ENCODE measurements at places on chromosomes 1 and 21.
A peak's percentile ranks its signal among the peaks of the same experiment; 100 is the strongest.

DNA sequence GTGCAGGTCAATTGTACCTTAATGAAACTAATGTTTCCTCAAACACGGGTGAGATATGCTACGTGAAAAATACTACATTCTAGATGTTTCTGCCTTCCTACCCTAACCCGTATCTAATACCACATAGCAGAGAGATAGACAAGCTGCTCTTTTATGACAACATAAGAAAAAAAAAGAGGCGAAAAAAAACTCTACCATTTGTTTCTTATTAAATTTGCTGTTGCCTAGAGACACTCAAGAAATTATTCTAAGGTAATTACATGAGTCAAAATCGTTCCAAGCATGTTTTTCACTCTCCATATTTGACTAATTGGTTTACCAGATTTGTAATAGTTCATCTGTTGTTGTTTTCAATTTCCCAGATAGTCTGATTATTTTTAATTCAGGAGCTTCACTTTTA lies 27.4 kb downstream of the PALMD start:
- DNase-seq: no peak

DNA sequence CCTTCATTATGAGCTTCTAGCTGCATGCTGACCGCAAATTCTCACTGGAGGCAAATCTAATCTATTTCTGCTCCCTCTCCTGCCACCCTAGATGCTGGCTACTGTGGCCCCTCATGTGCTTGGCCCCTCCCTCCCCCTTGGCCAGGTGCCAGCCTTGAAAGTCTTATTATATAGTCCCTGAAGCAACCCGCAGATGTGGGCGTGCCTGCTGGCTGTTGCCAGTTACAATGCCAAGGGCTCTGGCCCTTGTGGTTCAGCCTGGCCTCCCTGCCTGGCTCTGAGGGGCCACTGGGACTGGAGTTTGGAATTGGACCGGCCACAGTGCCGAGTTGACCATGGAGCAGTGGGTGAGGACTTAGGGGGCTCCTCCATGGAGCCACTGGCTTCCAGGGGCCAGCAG lies 78.9 kb upstream of the ACTRT2 start:
- no peak for DNase-seq

DNA sequence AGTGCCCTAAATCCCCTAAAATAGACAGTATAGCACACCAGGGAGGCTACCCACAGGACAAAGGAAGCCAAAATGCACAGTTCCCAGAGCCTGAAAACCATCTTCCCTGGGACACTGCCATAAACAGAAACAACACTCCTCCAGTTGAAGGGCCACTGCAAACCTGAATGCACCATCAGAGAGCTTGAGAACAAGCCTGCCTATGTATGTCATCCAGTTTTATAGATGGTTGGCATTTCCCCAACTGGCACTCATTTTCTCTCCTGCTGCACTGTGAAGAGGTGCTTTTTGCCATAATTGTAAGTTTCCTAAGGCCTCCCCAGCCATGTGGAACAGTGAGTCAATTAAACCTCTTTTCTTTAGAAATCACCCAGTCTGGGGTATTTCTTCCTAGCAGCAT lies 169.0 kb downstream of the AGBL4 start:
- DNase-seq: no peak

DNA sequence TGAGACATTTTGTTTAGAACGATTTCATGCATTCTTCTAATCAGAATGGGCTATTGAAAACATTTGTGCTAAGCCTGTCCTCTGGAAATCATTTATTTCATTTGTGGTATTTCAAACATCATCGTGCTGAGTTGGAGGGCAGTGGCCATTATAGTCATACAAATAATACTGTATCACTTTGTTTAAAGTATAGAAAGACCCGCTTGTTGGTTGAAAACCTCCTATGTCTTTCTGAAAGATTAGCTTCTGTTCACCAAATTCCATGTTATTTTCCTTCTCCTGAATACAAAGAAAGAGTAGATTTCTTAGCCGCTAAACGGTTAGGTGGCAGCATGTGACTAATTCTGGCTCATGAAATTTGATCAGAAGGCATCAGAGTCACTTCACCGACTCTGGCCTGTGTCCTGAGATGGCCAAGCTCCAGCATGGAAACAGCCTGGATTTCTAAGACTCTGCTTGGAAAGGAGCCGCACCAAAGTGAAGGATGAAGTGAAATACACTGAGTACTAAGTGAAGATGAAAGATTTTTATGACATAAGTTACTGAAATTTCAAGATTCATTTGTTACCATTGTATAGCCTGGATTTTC lies 355.1 kb downstream of the USP25 start:
- DNase-seq: no peak

- DNase-seq: no peak
Measured at GRCh38 chr1:8335246-8335645, 17.3 kb downstream of the SLC45A1 start.

DNA sequence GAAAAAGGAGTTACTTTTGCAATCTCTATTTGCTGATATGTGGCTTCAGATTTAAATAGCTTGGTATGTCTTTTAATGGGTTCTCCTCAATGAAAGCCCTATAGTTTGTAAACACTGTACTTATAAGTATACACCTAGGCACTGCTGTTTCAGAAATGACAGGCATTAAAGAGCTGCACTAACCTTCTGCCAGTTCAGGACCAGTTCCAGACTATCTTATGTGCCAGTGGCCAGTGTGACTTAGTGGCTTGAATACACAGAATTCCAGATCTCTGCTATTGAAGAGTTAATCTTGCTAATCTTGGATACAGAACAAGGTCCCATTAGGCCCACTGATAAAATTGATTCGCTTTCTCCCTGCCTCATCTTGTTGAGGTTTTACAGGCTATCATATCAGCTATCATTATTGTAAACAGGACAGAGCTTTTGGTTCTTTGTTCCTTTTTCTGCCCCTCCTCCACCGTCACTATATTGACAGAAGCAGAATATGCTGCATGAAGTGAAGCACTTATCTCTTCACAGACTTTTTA lies 337.5 kb downstream of the LRRIQ3 start:
- no peak for DNase-seq

GRCh38 chr1:240737298-240737697 lies 125.3 kb upstream of the GREM2 start:
- DNase-seq: no peak

DNA sequence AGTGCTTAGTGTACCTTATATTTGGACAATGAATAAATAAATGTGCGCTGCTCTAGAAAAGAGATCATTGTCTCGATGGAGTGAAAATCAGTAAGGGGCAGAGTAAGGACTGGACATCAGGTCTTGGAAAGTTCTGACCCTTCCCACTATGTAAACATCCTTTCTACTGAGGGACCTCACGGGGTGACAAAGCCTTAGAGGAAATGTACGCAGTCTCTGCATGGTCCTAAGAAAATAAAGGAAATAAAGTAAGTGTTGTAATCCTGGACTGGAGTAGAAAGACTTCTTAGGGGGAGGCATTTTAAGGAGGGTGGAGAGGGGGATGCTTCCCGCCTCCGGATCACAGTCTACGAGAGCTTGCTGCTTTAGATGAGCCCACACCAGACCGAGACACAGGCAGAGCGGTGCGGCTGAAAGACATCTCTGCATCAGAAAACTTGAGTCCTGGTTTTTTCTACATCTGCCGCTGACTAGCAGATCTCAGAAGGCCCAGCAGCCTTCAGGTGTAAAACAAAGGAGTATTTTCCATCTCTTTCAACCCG lies 22.3 kb upstream of the GPR137B start:
- no peak for DNase-seq

DNA sequence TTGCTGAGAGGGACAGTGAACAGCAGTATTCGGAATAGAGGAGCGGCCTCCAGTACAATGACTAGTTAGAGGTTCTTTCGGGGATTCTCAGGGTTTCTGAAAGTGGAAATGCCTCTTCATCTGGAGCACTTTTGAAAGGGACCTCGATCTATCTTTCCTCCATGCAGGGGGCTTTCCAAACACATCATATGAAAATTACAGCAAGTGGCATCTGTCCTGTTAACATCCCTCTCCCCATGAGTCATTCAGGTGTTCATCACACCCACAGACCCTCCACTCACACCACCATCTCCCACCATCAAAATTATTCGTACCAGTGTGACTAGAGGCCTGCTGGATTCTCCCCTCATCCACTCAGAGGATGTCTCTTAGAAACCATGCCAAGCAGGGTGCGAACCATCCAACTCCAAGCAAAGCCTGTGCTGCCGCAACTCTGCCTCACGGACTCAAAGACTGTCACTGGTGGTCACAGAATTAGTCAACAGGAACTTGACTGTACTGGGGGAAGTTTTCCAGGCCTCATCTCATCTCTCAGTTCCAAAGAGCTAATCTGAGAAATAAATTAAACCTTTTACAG lies 211.1 kb downstream of the MRPL39 start:
- DNase-seq: peak; percentile 44

DNA sequence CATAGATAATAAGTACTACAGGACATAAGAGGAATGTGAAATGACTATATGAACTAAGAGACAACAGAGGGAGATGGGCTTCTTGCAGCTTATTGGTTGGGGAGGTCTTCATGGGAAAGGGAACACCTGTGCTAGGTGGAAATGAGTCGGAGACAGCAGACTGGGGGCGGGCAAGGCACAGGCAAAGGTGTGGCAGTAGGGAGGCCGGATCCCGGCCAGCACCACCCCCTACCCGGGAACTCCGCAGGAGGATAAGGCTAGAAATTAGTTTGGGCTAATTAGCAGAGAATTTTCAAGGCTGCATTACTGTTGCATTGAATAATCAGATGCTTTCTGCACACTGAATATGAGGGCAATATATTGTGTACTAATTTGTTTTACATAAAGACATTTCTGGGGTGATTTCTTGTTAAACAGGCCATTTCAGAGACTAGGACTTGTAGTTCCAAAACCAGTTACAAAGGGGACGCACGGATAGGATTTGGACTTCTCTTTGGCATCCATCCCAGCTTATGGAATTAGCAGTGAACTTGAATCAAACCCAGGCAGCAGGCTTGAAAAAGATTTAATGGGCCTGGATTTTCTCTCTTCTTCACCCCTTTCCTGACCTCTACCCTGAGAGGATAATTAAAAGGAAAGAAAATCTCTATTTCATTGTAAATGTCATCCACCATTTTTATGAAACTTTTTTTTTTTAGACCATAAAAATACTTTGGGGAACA lies 2.2 kb upstream of the HUNK start:
- DNase-seq: no peak

GRCh38 chr1:174352117-174352516 lies 95.6 kb upstream of the GPR52 start:
- DNase-seq: no peak

- DNase-seq: no peak
Measured at GRCh38 chr1:225886159-225887029, 2.6 kb downstream of the LEFTY1 start.

- DNase-seq: no peak
Measured at GRCh38 chr1:115650961-115651360, 9.2 kb downstream of the VANGL1 start.

- DNase-seq: no peak
Measured at GRCh38 chr1:246680190-246680589, 44.0 kb upstream of the SCCPDH start.

DNA sequence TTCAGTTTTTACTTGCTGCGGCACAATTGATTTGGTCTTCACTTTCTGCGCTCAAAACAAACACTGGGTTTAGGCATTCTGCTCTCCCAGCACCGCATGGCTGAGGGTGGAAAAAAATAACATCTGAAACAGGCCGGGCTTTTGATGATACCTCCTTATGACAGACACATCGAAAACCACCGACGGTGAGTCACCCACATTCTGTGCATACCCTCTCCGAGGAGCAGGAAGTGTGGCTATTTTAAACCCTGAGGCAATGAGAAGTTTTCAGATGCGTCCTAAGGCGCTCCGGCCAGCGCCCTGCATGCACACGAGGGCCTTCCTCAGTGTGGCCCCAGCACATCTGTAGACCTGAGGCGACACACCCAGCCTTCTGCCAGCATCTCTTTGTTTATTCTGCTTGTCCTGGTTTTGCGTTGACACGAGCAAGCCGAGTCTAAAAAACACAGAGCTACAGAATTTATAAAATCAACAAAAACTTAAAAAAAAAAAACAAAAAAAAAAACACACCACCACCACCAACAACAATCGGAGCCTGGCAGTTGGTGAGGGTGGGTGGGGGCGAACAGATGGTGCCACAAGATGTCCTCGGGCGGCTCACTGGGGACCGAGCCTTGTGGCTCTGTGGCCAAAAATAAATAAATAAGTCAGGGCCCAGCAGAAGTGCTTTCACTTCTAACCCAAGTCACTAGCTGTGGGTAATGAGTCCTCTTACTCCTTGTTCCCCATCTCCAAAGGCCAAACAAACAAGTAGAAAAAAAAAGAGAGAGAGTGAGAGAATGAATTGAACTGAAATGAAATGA lies 162.6 kb upstream of the IRF2BP2 start:
- peak; percentile 93 for DNase-seq

- DNase-seq: no peak
Measured at GRCh38 chr1:243638186-243638585, 211.9 kb downstream of the AKT3 start.

DNA sequence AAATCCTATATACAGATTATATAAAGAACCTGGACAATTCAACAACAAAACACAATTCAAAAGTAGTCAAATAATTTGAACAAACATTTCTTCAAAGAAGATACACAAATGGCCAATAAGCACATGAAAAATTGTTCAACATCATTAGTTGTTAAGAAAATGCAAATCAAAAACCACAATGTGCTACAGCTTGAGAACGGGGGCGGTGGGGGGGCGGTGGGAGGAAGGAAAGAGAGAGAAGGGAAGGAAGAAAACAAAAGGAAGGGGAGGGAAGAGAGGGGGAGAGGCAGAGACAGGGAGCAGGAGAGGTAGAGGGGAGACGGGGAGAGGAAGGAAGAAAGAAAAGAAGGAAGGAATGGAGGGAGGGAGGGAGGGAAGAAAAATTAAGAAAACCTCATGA lies 44.1 kb downstream of the ASH1L start:
- DNase-seq: no peak

GRCh38 chr1:212678456-212679410 lies 20.9 kb downstream of the BATF3 start:
- no peak for DNase-seq

Measured in CD4-positive, alpha-beta T cell treated with Interleukin-2 at 100 ng/mL for 4 hours (primary cell).